ENCODE measurements at places on chromosomes 6 and 20.

DNA sequence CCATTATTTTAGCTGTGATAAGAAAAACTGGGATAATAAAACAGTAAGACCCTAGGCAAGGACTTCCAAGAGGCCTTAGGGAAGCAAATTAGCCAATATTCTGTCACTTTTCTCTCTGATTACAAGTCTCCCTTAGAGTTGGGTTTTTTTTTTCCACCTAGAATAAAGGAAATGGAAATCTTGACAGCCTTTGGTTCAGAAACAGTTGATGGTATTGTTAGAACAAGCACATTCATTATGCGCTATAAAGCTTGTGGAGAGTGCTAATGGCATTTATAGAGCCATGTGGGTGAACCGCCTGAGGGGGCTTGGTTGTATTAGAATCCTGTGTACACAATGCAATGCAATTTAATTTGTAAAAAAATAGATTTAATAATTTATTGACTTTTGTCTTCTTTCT is 88.9 kb upstream of the OGFRL1 start:
- no peak for DNase-seq

- DNase-seq, result no peak
Measured at GRCh38 chr20:4516876-4517275, 204.8 kb upstream of the PRND start.

DNA sequence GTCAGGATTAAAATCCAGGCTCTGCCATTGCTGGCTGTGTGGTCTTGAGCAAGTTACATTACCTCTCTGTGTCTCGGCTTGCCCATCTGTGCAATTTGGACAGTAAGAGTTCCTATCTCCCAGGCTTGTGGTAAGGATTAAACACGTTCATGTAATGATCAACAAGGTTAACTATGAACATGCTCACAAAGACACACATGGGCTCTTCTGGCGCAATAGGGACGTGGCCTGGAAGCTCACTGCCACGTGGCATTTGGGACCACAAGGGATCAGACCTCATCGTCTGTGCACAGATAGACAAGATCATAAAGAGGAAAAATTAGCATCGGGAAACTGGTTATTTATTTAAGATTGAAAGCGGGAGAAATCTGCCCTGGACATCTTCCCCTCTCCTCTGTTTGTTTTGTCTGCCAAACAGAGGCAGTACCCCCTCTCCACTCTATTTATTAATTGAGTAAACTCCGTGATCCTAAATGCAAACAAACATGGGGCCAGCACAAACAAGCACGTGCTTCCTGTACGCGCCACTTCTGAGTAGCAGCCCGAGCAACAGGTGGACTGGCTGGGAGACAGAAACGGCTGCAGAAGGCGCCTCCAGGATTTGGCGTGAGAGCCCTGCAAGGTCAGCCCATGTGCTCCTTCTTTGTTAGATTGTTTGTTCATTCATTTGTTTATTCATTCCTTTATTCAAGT is 95.0 kb downstream of the CDH26 start:
- DNase-seq, result no peak

DNA sequence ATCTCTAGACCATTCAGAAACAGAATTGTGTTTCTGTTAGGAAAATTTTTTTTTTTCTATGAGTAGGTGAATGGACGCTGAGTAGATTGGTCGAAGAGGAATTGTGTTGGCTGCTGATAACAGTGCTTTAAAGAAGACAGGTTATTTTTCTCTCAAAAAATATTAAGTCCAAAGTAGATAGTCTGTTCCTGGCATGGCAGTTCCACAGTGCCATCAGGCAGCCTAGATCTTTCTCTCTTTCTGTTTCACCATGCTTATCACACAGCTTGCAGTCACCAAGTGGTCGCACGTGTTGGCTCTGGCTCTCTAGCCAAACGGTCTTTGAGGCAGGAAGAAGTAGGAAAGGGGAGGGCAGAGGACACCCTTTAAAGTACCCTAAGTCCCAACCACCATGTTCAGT is 22.4 kb upstream of the SERINC3 start:
- no peak for DNase-seq

DNA sequence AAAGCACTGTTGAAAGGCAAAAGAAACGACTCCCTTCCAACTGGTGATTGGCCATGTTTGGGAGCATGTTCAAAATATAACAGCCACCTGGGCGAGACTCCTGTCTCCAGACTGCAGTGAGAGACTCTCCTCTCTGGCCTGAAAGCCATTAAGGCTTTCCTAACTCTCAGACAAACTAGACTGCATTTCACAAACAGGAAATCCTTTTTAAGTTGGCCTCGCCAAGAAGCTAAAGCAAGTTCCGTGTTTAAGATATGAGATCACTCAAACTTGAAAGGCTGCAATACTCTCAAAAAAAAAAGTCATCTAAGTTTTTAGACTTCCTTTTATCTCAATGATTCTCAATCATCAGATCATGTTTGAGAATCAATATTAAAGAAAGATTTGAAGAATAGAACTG is 117.0 kb downstream of the TFAP2A start:
- DNase-seq, result no peak

- DNase-seq, result no peak
Measured at GRCh38 chr6:149153100-149153499, 164.4 kb upstream of the TAB2 start.

DNA sequence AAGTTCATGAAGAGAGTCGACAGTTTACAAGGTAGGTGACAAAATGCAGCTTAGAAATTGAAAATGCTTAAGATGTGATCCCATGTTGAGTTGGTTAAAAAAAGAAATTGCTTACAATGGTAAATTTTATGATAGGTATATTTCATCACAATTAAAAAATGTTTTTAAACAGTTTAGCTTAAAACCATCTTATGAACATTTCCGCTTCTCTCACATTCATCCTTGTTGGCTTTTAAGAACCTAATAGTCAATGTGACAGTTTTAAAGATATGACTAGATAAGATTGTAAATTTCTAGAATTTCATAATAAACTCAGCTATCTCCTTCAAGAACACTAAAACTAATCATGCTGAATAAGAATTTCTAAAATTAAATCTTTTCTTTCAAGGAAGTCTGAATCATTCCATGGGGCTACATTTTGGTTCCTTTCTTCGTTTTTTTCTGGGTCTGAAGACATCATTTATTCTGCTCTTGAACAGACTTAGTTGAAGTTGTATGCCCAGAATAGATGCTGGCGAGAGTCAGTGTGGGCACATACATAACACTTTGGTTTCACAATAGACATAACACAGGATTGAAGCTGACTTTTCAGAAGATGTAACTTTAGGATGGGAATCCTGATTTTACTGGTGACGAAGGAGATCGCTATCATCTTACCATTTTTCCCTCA is 35.9 kb upstream of the LTV1 start:
- DNase-seq, result no peak

- no peak for DNase-seq
Measured at GRCh38 chr6:90494067-90494780, 92.6 kb downstream of the MAP3K7 start.

GRCh38 chr6:88490908-88491264 is 324.7 kb upstream of the CNR1 start:
- no peak for DNase-seq

- DNase-seq, result no peak
Measured at GRCh38 chr6:13689511-13690256, 22.0 kb downstream of the RANBP9 start.

DNA sequence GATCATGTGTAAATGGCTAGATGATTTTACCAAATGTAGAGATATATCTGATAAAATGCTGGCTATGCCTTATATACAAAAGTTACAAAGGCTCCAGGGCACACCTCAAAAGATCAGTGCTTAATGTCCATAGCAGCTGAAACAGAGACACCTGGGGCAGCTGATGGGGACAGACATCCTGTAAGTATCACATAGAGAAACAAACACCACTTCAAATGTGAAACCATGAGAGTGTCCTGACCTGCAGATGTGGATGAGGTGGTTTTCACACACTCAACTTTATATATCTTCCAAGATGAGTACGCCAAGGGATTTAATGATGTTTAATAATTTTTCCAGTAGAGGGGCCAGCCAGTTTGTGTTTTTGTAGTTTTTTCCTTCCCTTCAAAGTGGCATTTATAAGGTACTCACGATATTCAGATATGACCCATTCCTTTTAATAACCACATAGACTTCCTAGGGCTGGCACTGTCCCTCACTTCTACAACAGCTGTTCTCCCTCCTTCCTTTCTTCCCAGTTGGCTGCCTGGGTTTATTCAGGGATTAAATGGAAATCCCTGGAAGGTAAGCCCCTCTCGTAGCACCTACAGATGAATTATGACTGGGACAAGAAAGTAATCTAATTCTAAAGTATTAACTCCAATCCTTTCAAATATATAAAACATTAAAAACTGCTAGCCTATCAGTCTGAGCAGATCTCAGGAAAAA is 50.3 kb upstream of the MCM9 start:
- no peak for DNase-seq

DNA sequence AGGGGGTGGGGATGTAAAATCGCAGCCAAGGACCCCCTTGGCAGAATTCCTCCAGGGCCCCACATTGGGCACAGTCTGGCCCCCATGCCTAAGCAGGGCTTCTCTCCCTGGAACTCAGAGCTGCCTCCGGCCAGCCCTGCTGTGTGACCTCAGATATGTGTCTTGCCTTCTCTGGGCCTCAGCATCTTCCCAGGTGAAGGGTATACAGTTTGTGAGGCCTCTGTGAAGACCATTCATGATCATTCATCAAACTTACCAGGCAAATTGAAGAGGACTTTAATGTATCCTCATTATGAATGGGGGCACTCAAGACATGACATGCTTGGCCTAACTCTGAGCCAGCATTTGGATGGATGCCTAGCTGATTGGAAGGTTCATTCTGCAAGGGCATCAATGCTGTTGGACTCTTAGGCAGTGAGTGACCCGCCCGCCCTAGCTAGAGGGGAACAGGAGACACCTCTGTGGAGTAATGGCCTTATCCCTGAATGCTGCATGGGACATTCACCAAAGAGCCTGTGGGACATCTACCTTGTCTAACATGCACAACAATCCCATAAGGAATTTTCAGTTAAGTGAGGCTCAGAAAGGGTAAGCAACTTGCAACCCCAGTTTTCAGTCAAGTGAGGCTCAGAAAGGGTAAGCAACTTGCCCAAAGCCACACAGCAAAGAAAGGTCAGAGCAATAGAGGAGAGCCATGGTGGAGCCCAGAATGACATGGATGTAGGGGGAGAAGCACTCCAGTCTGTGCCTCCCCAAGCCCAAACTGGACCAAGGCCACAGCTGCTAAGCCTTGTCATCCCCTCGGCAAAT is 535 bp downstream of the CCN5 start:
- no peak for DNase-seq

DNA sequence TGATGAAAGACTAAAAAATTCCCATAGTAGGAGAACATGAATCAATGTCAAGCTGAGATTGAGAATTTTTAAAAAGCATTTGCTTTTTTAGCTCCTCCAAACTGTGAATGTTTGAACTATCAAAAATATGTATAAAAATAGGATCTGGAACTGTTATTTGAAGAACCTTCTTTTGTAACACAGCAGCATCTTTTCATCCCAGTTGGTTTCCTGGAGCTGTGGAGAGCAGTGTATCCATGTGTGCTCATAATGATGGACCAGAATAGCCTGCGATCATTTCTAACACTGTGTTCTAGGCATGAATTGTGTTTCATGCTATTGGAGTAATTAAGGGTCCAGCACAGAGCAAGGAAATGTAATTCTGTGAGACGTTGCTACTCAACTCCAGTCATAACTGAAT is 22.1 kb downstream of the MRAP2 start:
- DNase-seq, result no peak

- DNase-seq, result no peak
Measured at GRCh38 chr6:87763901-87764300, 61.9 kb upstream of the AKIRIN2 start.

GRCh38 chr6:42361036-42361435 is 90.7 kb downstream of the TRERF1 start:
- no peak for DNase-seq

GRCh38 chr6:133967347-133967746 is 14.3 kb downstream of the TBPL1 start:
- DNase-seq, result no peak

DNA sequence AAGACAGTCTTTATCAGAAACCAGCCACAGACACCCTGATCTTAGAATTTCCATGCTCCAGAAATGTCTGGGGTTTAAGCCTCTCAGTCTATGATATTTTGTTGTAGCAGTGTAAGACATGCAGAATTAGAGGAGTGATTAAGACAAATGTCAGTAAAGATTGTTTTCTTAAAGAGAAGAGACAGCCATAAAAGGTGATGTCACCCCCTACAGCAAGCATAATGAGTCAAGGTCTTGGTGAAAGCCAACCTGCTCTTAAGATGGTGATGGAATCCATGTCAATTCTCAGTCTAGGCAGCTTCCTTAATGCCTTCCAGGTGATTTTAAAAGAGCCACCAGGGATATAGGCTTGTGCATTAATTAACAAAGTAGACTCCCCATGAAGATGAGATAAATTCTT is 849.9 kb upstream of the EPHA7 start:
- DNase-seq, result no peak

DNA sequence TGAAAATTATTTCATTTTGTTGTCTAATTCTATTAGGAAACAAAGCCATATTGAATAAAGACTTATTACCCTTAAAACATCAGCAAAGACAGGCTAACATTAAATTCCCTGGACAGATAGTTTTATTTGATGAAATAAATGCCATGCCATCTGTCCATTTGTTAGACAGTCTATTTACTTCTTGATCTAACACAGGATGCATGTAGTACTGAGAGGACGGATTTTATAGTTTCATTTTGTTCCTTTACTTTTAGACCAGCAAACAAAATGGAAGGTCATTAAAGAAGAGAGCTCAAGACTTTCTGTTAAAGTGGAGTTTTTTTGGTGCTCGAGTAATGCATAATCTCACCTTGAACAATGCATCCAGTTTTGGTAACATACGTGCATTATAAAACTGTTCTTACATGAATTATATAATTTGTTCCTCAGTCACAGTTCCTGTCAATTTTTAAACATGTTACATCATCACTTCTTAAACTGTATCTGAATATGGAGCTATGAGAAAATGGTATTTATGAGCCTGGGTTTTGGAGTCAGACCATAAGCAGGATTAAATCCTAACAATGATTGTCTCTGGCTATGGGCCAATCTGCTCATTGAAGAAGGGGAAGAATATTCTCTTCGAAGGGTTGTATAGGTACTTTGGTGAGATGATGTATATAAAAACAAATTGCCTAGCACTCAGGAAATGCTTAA is 46.0 kb downstream of the RFX6 start:
- no peak for DNase-seq

DNA sequence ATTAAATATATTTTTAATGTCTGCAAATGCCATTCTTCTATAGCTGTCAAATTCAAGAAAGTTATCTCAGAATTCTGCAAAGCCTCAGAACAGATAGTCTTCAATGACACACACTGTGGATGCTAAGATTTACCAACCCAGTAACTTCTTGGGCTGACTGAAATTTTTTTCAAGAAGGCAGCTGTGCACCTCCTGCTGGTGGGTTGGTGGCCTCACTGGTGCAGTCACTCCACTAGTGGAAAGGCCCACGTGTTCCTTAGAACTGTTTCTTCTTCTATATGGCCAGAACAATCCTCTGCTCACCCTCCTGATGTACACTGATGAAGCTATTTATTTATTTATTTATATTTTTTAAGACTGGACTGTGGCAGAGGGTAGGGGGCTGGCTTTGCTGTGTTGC is 28.1 kb upstream of the MTCL3 start:
- DNase-seq, result no peak

DNA sequence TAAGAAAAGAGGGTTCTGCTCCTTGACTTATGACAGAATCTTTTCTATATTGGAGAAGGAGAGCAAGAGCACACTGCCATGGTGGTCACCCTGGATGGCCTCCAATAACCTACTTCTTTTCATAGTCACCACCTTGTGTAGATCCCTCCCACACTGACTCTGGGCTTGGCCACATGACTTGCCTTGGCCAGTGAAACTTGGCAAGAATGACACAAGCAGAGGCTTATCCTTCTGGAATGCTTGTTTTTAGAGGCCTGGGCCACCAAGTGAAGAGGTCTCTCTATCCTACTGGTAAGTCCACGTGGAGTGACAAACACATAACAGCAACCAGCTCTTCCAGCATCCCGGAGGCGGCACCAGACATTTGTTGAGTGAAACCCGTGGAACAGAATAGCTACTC is 349.4 kb upstream of the JARID2 start:
- no peak for DNase-seq
